ENCODE measurements at places on chromosomes 12 and 14.

DNA sequence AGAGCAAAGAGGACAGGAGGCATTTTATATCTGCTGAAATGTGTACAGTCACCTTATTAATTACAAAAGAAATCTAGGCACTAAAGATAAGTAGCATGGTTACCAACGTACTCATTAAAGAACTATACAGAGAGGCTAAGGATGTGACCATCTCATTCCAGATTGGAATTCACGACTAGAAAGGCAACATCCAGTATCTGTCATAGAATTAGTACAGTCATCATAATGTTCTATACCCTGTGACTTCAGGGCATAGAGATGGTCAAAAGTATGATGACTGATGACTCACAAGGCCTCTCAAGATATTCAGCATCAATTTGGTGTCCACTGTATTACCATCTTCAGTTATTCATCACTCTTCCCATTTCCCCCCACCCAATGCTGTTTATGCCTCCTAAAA lies 144.0 kb upstream of the PLEKHG7 start:
- H3K27me3 ChIP-seq = no peaks in the 10 kb centered on the region
- no peak for DNase-seq
- H3K4me3 ChIP-seq = no peak overlapping the region

- H3K27me3 ChIP-seq = no peaks in the 10 kb centered on the region
- H3K4me3 ChIP-seq = no peak overlapping the region
- H3K27ac ChIP-seq = no peak overlapping the region
- H3K4me1 ChIP-seq = no peaks in the 10 kb centered on the region
- H3K36me3 ChIP-seq = peaks cover 17% of the 10 kb centered on the region
- no peak for DNase-seq
Measured at GRCh38 chr14:67385120-67385519, 25.0 kb downstream of the EIF2S1 start.

DNA sequence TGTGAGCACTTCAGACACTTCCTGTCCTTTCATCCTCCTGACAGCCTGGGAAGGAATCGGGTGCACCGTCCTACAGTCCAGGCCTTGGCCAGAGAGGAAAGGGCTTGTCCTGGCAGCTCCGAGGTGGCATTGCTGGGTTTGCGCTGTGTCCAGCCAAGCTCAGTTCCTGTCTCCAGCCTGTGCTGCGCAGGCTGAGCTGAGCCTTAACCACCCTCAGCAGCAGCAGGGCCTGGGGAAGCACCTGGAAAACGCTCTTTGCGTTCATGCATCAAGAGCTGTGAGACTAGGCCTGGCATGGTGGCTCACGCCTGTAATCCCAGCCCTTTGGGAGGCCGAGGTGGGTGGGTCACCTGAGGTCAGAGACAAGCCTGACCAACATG lies 33.7 kb upstream of the EML1 start:
- H3K4me1 ChIP-seq = peaks cover 30% of the 10 kb centered on the region
- H3K36me3 ChIP-seq = no peaks in the 10 kb centered on the region
- no peaks in the 10 kb centered on the region for H3K27me3 ChIP-seq
- no peak overlapping the region for H3K27ac ChIP-seq
- no peak for DNase-seq

DNA sequence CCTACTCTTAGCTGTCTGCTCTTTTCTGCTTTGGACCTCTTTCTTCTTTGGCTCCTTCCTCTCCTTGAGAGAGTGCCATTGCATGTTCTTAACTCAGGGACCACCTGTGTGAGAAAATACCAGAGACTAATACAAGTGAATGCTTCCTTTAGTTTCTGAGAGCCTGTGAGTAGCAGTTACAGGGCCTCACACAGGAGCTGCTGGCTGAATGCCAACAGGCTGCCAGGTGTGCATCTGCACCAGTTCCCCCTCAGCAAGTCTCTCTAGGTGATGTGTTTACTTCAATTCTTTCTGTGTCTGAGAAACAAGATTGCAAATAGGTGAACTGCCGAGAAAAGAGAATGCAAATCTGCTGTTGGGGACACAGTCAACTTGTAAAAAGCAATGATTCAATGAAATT lies 108.2 kb downstream of the STXBP6 start:
- H3K4me1 ChIP-seq = peaks cover 22% of the 10 kb centered on the region
- no peaks in the 10 kb centered on the region for H3K36me3 ChIP-seq
- H3K27ac ChIP-seq = no peak overlapping the region
- H3K27me3 ChIP-seq = no peaks in the 10 kb centered on the region
- no peak for DNase-seq
- no peak overlapping the region for H3K4me3 ChIP-seq

- no peak overlapping the region for H3K4me3 ChIP-seq
- no peaks in the 10 kb centered on the region for H3K36me3 ChIP-seq
- peaks cover 44% of the 10 kb centered on the region for H3K4me1 ChIP-seq
- peak overlapping the region; percentile 64 for H3K27ac ChIP-seq
- peak; percentile 9 for DNase-seq
Measured at GRCh38 chr12:78210894-78211302, 380.2 kb downstream of the NAV3 start.

- H3K27ac ChIP-seq = no peak overlapping the region
- peaks cover 100% of the 10 kb centered on the region for H3K27me3 ChIP-seq
- H3K4me1 ChIP-seq = peaks cover 5% of the 10 kb centered on the region
- no peak for DNase-seq
- H3K36me3 ChIP-seq = no peaks in the 10 kb centered on the region
Measured at GRCh38 chr12:114698566-114699163, 14.7 kb upstream of the TBX3 start.

GRCh38 chr12:53268630-53269562 lies 797 bp downstream of the ESPL1 start:
- H3K36me3 ChIP-seq = peaks cover 13% of the 10 kb centered on the region
- H3K4me3 ChIP-seq = peak overlapping the region; percentile 99
- H3K27ac ChIP-seq = peak overlapping the region; percentile 99

DNA sequence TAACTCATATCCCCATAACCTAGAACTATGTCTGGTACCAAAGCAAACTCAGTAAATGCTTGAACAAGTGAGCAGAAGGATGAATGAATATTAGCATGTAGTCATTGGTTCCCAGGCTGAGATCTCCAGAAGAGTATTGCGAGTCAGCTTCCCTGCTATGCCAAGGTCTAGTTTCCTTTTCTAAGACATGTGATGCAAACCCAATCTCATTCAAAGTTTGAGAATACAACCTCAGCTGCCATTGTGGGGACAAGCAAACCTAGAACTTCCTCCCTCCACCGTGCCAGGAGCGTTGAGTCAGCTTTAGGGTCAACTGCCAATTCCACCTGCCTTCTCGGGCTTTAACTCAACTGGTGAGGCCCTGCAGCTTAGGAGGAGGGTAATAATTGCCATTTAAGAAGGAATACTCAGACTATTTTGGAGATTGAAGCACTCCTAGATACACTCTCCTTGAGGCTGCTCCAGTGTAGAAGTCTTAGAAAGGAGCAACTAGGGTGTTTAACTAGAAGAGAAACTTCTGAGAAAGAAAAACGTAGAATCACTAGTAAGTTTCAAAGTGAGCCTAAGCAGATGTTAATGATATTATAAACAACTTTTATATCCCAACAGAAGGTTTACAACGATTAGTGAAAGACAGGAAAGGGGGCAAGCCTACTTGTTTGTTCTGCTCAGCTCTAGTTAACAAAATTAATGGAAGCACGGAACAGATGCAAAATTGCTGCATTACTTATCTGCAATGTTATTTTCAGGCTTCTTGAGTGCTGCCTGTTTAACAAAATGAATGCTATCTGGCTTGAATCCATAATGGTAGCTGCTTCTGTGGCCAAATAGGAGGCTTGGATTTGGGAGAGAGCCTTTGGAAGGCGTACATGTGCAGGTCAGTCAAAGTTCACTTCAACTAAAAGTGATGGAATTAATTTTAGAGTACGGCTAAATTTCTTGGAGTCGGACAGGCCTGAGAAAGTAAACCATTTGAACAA lies 96.9 kb downstream of the HELB start:
- no peak overlapping the region for H3K4me3 ChIP-seq
- no peak overlapping the region for H3K27ac ChIP-seq
- DNase-seq = no peak

DNA sequence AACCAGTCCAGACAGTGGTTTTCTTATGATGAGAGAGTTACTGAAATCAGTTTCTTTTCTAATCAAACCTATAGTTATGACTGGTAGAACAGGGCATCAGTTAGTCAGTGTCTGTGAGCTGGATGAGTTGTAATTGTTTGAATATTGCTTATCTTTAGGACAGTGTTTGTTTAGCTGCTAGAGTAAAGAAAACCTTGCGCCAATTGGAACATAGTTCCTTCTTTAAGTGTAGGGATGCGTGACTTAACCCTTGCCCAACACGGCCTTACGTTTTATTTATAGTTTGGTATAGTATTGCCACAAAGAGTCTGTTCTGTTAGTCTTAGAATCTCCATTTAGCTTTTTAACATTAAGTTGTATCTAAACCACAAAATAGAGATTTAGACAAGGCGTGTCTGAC lies 572.6 kb downstream of the SLC16A7 start:
- no peaks in the 10 kb centered on the region for H3K4me1 ChIP-seq
- no peak overlapping the region for H3K27ac ChIP-seq
- H3K27me3 ChIP-seq = no peaks in the 10 kb centered on the region
- DNase-seq = no peak
- no peaks in the 10 kb centered on the region for H3K36me3 ChIP-seq
- H3K4me3 ChIP-seq = no peak overlapping the region

- no peak overlapping the region for H3K27ac ChIP-seq
- no peak for DNase-seq
- H3K27me3 ChIP-seq = peaks cover 14% of the 10 kb centered on the region
- H3K36me3 ChIP-seq = no peaks in the 10 kb centered on the region
- no peak overlapping the region for H3K4me3 ChIP-seq
- no peaks in the 10 kb centered on the region for H3K4me1 ChIP-seq
Measured at GRCh38 chr14:23182372-23183157, 895 bp downstream of the SLC7A8 start.

DNA sequence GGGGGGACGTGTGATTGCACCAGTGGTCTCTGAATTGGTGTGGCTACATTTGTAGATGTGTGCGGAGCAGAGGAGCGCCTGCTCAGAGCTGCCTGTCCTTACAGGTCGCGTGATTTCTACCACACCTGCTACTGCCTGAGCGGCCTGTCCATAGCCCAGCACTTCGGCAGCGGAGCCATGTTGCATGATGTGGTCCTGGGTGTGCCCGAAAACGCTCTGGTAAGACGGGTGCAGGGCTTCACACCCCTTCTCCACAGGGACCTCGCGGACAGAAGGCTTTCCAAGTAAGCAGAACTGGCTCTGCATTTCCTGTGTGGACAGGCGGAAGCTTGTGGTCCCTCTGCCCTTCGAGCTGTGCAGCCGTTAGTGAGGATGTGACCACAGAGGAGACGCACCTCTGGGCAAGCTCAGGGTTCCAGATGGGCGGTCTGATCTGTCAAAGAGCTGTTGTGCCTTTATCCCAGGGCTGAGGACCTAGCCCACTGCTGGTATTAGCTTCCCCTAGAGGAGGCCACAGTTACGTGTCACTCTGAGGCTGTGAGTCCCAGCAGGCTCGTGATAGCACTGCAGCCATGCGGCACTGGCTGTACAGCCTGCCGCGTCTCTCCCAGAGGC lies 47.7 kb downstream of the MAX start:
- peak overlapping the region; percentile 59 for H3K27ac ChIP-seq
- H3K36me3 ChIP-seq = peaks cover 5% of the 10 kb centered on the region
- no peaks in the 10 kb centered on the region for H3K4me1 ChIP-seq
- no peak overlapping the region for H3K4me3 ChIP-seq
- H3K27me3 ChIP-seq = no peaks in the 10 kb centered on the region

DNA sequence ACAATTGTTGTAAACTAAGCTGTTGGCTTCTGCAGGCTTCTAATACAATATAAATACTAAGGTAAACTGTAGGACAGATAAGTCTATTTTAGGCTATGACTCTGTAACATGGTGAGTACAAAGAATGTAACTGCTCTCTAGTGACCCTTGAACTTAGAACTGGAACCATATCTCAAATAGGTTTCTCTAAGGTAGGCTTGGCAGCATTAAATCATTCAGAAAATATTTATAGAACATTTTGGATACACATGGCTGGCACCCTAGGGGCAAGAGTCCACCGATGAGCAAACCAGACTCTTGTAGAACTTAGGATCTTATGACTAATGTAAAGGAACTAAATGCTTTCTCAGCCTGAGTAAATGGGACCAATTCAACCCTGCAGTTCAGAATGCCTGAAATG lies 19.4 kb upstream of the SLC25A3 start:
- H3K4me3 ChIP-seq = no peak overlapping the region
- H3K36me3 ChIP-seq = no peaks in the 10 kb centered on the region

DNA sequence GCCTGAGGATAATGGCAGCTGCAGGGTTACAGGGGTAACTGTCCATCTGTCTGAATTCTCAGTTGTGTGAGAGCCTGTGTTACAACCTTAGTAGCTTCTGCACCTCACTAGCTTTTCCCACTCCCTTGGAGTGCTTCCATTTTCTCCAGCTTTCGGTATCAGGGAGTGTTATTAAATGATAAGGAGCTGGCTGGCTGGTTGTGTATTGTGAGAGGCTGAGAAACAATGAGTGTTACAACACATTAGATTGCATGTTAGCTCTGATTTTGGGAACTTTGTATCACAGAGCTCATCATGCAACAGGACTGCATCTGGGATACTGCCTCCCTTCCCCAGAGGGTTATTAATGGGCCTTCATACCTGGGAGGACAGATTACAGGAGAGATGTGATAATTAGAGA lies 723.7 kb downstream of the DIO2 start:
- peaks cover 3% of the 10 kb centered on the region for H3K36me3 ChIP-seq
- no peak overlapping the region for H3K4me3 ChIP-seq
- no peak for DNase-seq
- H3K27ac ChIP-seq = no peak overlapping the region

- no peaks in the 10 kb centered on the region for H3K36me3 ChIP-seq
- no peak overlapping the region for H3K4me3 ChIP-seq
- H3K27me3 ChIP-seq = no peaks in the 10 kb centered on the region
- peak overlapping the region; percentile 81 for H3K27ac ChIP-seq
- peaks cover 22% of the 10 kb centered on the region for H3K4me1 ChIP-seq
Measured at GRCh38 chr12:51361161-51362016, 14.9 kb upstream of the CELA1 start.

DNA sequence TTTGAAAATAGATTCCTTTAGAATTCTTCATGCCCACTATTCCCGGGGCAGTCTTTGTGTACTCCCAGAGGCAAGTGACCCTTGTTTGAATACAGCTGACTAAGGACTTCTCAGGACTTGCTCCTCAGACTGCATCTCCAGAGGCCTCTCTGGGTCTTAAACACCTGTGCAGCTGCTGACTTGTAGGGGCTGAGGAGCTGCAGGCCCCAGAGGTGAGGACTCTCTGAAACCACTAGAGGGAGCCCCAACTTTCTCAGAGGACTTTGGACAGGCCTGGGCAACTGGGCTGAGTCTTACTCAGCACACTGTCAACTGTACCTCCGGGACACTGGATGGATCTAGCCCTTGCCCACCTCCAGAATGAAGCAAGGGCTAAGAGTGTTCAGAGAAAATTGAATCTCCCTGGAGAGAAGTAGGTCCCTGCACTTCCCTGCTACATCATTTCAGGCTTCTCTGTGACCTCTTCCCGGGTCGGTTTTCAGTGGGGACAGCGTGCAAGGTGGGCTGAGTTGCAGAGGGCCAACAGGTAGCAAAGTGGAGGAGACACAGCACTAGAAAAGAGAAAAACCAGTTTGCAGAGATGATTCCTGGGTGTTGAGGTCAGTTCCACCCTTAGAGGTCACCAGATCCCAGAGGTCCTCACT lies 164.6 kb downstream of the TMEM117 start:
- no peak overlapping the region for H3K27ac ChIP-seq
- peaks cover 6% of the 10 kb centered on the region for H3K36me3 ChIP-seq
- H3K27me3 ChIP-seq = no peaks in the 10 kb centered on the region
- H3K4me3 ChIP-seq = no peak overlapping the region

Measured in neural crest cell (in vitro differentiated cells).